Stimulated activated CD8-positive, alpha-beta memory T cell treated with anti-CD3 and anti-CD28 coated beads, Interleukin-7, amount 100 ng/mL, for 1 hour (primary cell): ENCODE measurements at places on chromosomes 7 and 10.

- no peak for DNase-seq
Observed at GRCh38 chr7:157021071-157021870, 10.8 kb upstream of the MNX1 start.

GRCh38 chr7:117401293-117402002 lies 25.8 kb downstream of the ASZ1 start:
- DNase-seq: no peak

DNA sequence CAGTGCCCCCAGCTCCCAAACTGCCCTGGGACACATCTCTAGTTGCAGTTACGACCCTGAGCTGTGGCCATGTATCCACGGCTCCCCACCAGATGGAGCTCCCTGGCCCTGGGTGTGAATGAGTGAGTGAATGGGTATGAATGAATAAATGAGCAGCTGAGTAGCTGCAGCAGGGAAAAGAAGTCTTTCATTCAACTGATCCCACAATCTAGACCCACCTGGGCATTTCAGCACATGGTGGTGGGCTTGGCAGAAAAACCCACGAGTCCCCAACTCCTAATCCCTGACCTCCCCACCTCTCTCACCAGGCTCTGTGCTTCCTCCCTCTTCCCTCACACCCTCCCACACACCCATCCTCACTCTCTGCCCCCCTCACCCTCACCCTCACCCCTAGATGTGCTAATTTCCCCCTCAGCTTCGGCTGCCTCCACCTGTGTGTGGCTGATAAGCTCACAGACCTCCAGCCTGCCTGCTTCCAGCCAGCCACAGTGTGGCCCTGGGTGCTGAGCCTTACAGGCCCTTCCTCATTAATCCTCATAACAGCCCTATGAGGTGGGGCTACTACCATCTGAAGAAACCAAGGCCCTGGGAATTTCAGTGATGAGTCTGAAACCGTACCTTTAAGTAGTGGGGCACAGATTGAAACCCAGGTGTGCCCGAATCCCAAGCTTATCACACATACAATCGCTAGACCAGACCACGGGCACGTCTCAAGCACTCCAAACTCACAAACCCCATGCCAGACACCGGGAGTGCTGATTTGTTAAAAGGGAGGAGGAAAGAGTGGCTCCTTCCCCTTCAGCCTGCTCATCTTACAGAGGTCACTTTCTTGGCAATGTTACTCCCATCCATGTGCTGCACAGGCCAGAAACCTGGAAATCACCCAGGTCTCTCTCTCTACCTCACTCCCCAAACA lies 2.2 kb upstream of the ATP6V1F start:
- no peak for DNase-seq

DNA sequence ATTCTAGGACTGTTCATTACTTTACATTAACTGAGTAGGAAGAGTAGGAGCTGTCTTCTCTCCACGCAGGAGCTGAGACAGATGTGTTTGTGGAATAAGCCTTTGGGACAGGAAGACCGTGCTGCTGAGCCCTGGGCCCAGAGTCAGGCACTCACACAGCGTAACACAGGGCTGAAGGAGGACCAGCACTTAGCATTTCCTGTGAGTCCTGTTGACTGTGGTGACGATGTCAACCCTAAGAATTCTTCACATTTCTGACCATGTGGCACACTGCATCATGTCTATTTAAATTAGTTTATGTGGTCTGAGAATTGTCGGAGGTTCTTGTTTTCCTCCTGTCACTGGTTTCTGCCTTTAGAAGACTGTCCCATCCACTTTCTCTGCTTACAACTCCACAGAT lies 117.2 kb downstream of the PIP4K2A start:
- DNase-seq: no peak

DNA sequence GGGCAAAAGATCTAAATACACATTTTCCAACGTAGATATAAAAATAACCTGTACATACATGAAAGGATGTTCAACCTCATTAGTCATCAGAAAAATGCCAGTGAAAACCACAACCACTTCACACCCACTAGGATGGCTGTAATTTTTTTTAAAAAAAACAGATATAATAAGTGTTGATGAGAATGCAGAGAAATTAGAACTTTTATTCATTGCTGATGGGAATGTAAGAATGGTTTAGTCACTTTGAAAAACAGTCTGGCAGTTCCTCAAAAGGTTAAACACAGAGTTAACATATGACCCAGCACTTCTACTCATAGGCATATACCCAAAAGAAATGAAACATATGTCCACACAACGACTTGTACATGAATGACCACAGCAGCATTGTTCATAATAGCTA lies 32.3 kb upstream of the PRKCQ start:
- no peak for DNase-seq

- no peak for DNase-seq
Observed at GRCh38 chr7:155795401-155795800, 16.9 kb downstream of the SHH start.
